GM03348 (cell line): ENCODE measurements at places on chromosomes 7 and 10.
A peak's percentile ranks its signal among the peaks of the same experiment; 100 is the strongest.

- no peak for DNase-seq
These were observed 161.4 kb downstream of the PRKCQ start for GRCh38 chr10:6418613-6419216.

- DNase-seq = no peak
These were observed 45.3 kb downstream of the ZNF777 start for GRCh38 chr7:149415391-149416071.

DNA sequence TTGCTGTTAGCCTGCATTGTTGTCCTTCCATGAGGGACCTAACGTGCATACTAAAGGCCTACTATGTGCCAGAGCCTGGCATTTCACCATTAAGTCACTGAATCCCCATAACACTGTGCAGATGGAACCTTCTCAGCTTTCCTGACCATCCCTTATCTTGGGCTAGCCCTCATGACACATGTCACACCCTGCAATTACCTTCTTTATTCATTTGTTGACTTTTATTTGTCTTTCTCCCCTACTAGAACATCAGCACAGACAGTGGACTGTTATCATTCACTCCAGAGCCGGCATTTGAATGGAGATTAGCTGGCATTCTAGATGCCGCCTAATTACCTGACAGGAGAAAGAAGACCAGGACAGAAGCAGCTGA lies 471.1 kb upstream of the GALNT17 start:
- no peak for DNase-seq

DNA sequence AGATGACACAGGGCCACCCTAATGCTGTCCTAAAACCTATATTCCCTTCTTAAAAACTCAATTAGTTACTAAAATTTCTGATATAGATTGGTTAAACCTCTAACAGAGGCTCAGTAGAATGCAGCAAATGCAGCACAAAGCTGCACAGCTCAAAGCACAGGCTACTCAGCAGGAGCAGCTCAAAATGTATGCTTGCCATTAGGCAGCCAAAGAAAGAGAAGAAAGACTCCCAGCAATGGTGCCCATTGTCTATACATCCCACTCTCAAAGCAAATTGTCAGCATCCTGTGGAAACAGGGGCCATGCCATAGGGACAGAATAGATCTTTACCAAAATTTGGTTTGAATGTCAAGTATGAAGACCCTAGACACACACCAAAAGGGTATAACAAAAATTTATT lies 73.5 kb downstream of the TFPI2 start:
- DNase-seq = no peak

GRCh38 chr7:41238851-41239331 lies 464.0 kb downstream of the INHBA start:
- peak; percentile 34 for DNase-seq

- no peak for DNase-seq
These were observed 20.6 kb upstream of the C10orf105 start for GRCh38 chr10:71740069-71740653.

DNA sequence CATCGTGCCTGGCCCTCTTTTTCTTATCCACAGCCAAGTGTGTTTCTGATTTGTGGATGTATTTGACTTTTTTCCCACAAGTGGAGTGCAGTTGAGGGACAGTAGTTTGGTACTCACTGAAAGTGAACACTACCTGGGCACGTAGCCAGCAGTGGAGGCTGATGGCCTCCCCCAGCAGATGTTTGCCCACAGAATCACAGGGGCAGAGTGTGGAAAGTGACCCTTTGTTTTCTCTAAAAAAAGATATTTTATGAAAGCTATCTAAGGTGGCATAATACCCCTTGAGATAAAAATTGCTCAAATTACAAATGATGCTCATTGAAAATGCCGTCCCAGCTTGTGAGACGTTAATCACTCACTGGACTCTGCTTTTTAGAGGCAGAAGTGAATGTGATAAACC lies 29.1 kb downstream of the WDR37 start:
- DNase-seq = no peak

DNA sequence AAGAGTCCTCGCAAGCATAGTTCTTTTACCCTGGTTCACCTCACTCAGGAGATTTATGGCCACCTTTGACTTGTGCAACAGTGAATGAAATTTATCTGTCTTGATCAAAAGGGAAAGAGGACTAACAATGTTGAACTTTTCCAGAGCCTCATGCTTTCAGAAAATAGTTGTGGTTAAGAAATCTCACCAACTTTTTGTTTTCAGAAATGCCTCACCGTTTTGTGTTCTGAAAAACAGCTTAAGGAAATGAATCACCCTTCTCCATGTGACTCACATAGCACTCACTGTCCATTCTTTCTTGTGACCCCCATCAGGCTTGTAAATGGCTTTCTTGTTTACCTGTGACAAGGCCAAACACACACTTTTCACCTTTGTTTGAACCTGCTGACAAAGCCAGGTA lies 148.6 kb upstream of the FAM3C start:
- DNase-seq = peak; percentile 77

- peak; percentile 53 for DNase-seq
These were observed 2.7 kb upstream of the PDGFA start for GRCh38 chr7:522071-522950.

GRCh38 chr10:1216574-1217236 lies 160.5 kb downstream of the WDR37 start:
- DNase-seq = no peak

- DNase-seq = no peak
These were observed 8.7 kb downstream of the CPXM2 start for GRCh38 chr10:123882681-123883445.

- DNase-seq = peak; percentile 65
These were observed 2.3 kb downstream of the ARHGAP22 start for GRCh38 chr10:48602401-48603135.

- DNase-seq = peak; percentile 24
These were observed 960.7 kb upstream of the CELF2 start for GRCh38 chr10:10056961-10057360.
